NK-92 treated with Interleukin-12 subunit alpha and Interleukin-12 subunit beta, amount 100 ng/mL, for 24 hours (cell line): ENCODE measurements at places on chromosomes 12 and 14.

GRCh38 chr14:87696485-87696884 lies 296.5 kb downstream of the GALC start:
- no peak for DNase-seq

DNA sequence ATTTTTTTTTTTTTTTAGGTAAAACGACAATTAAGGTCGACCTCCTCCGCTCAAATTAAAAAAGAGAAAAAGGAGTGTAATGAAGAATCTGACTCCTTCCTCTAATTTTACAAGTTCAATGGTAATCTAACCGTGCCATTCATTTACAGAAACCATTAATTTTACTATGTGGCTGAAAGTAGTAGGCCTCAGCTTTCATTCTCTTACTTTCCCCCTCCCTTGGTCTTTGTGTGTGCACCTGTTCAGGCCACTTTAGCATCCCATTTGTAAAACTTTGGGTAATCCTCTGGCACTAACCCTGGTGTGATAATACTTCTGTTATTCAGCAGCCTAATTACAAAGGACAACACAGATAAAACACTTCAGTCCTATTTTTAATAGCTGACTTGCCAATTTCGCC lies 128.1 kb downstream of the ASCL1 start:
- DNase-seq, result no peak

- DNase-seq, result peak; percentile 57
Observed at GRCh38 chr12:71662849-71663560, 643 bp downstream of the ZFC3H1 start.

GRCh38 chr12:12839003-12839395 lies 25.9 kb downstream of the DDX47 start:
- DNase-seq, result no peak

DNA sequence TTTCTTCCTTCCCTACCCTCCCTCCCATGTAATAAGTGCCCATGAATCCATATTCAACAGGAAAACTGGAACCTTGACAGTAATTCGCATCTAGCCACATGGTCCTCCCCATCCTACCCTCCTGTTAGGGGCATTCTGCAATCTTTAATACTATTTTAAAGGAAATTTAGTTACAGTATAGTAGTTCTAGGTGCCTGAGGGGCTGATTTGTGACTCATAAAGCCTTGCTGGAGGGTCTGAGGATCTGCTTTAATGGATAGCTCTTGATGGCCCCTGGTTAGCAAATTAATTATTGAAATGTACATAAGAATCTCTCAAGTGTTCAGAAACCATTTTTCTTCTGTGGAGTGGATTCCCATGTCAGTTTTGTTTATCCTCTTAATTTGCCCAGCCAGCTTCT lies 54.1 kb downstream of the ESRRB start:
- no peak for DNase-seq

DNA sequence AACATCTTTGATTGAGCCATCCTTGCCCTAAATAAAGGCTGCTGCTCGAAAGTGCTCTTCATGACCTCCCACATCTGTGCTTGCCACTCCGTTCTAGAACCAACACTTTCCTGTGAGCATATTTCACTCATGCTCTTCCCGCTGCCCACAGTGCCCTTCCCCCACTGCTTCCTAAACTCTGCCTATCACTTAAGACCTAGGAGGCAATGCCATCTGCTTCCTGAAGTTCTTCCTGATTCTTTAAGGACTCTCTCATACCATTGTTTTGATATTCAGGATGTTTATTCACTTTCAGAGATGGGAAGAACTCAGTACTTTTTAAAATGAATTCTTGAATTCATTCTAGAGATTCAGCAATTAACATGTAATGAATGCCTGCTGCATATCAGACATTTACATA lies 49.9 kb downstream of the ZFYVE21 start:
- DNase-seq, result no peak

DNA sequence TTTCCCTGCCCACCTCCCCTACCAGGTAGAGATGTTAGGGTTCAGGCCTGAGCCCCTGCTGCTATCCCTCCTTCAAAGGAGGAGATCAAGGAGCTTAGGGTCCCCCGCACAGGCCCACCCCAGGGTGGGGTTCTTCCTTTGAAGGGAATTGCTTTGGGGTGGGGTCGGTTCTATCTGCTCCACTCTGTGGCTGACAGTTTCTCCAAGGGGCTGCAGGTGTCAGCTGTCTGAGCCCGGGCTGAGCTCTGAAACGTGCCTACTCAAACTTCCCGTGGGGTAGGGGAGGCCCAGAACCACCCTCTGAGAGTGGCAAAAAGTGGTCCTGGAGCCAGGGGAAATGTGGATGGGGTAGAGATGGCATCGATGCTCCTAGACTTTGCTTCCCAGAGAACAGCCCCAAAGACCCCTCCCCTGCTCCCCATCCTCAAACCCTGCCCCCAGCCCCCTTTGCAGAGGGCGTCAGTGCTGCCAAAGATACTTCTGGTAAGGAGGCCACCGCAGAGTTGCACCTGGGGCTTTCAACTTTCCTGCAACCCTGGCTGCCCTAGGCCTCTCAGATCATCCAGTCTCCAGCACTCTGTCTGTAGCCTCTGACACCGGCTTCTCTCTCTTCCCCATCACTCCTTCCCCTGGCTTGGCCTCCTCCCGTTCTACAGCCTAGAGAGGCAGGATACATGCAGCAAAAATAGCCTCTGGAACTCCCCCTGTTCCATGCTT lies 6.3 kb upstream of the CD4 start:
- no peak for DNase-seq

DNA sequence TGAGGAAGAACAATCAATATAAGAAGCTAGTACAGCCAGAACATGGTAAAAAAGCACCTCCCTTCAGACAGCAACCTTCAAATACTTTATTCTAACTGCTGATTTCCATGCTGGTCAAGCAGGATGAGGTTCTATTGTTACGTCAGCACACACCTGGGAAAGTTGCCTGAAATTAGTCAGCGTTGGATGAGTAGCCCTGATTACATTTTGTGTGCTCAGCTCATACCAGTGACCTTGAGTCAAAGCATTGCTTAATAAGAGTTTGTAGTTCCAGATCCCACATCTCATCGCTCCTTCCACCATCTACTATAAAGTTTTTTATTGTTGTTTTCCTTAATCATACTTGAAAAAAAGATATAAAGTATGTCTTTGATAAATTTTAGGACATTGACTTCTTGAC lies 361.5 kb downstream of the EGLN3 start:
- no peak for DNase-seq

DNA sequence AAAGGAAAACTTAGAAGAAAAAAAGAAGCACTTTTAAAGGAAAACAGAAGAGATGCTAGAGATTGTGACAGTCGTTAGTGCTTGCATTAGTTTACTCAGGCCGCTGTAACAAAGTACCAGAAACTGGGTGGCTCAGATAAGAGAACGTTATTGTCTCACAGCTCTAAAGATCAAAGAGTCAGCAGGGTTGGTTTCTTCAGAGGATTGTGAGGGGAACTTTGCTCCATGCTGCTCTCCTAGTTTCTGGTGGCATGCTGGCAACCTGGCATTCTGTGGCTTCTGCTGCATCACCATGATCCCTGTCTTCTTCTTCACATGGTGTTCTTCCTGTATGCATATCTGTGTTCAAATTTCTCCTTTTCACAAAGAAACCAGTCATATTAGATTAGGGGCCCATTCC lies 119.4 kb upstream of the PLEKHA5 start:
- DNase-seq, result no peak

- no peak for DNase-seq
Observed at GRCh38 chr12:107761502-107761904, 566 bp upstream of the PRDM4 start.

DNA sequence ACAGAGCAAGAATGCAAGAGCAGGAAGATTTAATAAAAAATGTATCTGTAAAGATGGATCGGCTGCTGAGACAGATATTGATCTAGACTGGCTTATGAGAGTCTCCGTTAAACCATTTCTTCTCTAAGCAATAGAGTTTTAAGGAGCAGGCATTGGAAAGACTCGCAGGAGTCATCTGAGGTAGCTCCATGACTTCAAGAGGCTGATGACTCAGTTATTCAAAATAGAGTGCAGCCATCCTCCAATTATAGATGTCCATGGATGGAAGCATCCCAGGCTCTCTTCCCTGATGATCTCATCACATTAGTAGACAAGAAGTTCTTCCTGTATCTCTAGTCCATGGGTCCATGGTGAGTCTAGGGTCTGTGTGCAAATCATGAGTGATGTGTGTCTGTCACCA lies 638.3 kb upstream of the TMEM132C start:
- no peak for DNase-seq

- DNase-seq, result no peak
Observed at GRCh38 chr14:70168406-70168805, 20.3 kb downstream of the SLC8A3 start.

DNA sequence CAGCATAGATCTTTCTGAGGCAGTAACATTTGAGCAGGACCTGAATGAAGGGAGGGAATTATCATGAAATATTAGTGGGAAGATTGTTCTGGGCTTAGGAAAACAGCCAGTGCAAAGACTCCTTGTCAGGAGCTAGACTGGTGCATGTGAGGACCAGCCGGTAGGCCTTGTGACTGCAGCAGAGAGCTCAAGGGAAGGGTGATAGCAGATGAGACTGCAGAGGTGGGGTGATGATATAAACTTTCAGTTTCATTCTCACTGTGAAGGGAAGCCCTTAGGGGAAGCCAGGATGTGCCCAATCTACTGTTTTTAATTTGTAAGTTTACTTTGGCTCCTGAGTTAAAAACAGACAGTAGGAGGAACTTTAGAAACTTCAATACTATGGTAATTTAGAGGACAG lies 12.4 kb downstream of the IL22 start:
- peak; percentile 6 for DNase-seq

DNA sequence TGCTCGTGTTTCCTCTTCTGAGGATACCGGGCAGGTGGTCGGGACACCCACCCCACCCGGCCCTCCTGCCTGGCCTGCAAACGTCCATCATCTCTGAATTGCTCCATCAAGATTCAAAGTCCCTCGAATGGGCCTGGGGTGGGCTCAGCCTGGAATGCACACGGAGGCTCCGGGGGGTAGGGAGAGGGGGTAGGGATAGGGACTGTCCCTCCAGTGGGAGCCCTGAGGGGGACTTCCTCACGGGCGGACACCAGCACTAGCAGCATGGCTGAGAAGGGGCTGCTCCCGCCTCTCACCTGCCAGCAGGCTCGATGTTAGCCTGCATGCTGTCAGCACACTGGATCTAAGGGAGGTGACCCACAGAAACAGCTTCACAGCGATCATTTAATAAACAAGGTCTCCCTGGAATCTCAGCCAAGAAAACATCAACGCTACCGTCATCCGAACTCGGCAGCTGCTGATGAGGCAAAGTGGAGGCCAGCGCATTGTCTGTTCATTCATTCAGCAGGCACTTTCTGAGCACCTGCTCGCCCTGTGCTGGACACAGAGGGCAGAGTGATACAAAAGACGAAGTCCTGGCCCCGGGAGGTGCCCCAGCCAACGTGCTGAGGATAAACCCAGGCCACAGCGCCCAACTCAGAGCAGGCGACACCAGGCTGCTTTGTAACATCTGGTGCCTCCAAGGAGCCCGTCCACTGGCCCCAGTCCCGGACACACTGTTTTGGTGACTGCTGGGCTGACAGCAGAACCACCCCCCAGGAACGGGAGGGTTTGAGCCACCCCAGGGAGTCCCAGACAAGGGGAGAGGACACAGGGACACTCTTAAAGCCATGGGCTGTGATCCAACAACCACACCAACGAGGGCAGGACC lies 6.3 kb downstream of the TMEM179 start:
- no peak for DNase-seq

- DNase-seq, result no peak
Observed at GRCh38 chr14:105411017-105411941, 8.3 kb upstream of the MTA1 start.

DNA sequence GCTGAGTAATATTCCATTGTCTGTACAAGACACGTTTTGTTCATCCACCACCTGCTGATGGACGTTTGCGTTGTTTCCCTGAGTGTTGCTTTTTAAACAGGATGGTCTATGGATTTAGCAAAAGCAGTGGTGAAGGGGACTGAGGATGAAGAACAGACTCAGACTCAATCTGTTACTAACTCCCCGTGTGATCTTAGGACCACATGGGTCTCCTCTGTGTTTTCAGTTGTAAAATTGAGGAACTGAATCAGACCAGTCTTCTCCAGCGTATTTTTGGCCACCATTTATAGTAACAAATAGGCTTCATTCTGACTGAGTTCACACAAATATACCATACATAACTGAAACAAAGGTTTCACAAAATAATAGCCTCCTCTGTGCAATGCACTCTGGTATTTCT lies 85.6 kb downstream of the FOXN3 start:
- DNase-seq, result no peak

GRCh38 chr12:59578254-59578653 lies 17.6 kb upstream of the SLC16A7 start:
- no peak for DNase-seq

DNA sequence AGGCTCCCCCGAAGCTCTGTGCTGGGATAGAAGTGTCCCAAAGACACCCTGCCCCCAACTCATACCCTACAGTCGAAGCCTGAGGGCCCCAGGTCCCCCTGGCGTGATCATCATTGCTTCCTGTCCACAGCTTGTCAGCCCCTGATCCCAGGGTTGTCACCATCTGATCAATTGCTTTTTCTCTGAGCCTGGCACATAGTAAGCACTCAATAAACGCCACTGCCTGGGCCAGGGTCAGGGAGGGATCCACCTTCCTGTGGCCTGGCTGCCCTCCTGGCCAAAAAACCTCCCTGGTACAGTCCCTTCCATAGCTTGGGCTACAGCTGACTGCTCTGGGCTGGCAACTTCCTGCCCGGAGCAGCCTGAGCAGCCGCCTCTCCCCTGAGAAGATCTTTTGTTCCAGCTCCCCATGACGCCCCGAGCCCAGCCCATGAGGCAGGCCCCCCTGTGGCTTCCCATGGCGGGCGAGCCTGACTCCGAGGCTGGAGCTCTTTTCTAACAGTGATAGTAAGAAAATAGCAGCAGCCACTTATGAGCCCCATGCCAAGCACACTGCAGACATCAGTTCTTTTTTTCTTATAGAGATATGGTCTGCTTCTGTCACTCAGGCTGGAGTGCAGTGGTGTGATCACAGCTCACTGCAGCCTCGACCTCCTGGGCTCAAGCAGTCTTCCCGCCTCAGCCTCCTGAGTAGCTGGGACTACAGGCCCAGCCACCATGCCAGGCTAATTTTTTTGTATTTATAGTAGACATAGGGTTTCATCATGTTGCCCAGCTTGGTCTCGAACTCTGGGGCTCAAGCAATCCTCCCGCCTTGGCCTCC lies 6.5 kb downstream of the SH2B3 start:
- DNase-seq, result no peak

DNA sequence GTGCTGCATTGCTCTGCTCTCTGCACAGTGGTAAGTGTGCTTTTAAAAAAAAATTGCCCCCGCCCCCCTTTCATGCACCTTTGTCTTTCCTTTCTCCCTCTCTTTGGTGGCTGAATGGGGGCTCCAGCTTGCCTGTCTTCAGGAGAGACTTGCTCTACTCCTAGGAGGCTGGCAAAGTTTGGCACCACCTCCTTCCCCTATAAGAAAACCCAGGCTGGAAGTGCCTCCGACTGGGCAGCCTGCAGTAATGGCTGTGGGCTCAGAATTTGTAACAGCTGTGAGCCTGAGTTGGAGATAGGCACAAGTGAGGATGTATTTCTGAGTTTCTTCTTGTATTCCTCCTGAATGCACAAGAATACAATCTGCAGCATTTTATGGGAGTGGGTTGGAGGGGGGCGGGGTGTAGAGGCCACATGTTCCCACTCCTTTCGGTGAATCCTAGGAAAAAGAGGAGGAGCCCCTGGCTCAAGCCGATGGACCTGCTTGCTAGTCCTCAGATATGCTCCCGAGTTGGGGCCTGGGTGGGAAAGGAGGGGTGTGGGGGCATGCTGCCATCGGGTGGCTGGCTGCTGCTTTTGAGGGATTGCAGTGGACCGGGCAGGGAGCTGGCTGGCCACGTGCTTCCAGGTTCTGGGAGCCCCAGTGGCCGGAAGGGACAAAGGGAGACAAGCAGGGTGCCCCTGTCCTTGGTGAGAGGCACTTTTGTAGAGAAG lies 124.3 kb downstream of the TSPAN9 start:
- no peak for DNase-seq

GRCh38 chr12:96084624-96085023 lies 49.2 kb upstream of the LTA4H start:
- DNase-seq, result no peak
